NT2/D1 (cell line): ENCODE measurements at places on chromosomes 5 and 9.

DNA sequence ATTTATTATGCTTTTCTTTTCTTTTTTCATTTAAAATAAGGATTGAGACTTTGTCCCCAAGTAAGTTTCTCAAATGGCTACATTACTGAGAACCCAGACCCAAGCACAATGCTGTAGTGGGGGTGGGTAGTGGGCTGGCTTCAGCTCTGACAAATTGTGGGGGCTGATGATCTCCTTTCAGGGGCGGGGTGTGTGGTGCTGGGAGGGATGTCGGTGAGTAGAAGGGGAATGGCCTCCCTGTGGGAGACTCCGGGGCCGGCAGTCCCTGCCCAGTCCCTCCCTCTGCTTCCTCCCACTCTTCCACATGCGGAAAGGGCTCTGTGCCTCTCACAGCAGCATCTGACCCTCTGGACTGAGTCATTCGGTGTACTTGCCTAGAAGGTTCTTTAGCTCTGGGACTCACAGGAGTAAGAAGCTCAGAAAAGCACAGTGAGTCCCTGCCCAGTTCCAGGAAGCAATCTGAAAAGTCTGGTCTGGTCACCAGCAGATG, 14.3 kb downstream of the CD180 start:
- no peak for DNase-seq

DNA sequence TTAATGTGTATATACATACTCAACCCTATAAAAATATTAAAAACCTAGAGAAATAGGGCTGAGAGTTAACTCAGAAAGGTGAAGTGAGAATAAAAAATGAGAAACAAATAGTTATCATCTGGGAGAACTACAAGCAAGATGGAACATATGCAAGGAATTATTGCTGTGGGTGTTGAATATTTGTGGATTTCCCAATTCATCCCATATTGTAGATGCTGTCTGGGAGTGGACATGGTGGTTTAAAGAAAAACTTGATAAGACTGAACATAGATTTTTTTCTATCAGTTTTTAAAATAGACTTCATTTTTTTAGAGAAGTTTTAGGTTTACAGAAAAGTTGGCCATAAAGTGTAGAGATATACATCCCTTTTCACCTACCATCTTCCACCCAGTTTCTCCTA, 263.5 kb downstream of the SPATA31D1 start:
- DNase-seq: no peak

DNA sequence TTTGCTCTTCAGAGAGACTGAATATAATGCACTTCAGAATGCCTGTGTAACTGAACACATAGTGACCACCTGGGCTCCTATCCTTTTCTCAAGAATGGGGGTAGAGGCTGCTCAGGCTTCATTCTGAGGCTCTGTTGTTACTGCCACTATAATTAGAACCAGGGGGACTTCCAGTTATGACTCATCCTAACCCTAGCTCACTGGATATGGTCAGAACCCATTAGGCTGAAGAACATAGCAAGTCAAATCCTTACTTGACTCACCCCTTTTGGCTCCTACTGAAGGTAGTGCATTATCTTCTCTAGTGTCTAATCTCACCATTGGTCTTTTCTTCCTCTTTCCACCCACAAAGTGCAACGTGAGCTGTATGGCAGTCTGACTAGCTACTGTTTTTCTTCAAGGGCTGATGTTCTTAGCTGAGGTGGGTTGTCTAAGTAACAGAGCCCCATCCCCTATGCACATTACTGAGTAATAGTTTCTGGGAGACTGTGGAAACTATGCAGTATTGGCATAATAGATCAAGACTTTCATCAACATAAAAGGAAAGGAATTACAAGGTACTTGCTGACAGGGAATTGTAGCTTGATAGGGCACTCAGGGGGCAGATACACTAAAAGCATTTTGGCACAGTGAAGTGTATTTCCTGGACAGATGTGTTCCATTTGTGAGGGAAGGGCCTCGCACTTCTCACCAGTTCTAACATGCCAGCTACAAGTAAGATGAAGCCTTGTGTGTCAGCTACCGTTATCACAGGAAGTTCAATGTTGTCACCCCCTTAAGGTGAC, 431.0 kb upstream of the MEF2C start:
- DNase-seq: no peak

DNA sequence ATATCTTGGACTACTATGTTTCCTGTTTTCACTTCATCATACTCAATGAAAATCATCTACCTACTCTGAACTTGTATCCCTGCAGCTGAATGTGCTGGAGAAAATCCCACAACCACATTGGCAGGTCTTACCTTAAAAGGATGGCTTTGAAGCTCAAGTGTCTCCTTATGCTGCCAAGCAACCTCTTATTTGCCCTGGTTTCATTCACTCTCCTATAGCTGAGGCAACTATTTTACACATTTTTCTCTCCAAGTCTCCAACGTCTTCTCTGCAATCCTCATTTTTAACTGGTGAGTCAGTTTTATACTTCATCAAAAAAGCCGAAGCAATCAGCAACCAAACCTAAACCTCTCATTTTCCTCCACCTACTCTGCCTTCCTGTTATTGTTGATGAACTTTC, 49.7 kb downstream of the POU4F3 start:
- no peak for DNase-seq

DNA sequence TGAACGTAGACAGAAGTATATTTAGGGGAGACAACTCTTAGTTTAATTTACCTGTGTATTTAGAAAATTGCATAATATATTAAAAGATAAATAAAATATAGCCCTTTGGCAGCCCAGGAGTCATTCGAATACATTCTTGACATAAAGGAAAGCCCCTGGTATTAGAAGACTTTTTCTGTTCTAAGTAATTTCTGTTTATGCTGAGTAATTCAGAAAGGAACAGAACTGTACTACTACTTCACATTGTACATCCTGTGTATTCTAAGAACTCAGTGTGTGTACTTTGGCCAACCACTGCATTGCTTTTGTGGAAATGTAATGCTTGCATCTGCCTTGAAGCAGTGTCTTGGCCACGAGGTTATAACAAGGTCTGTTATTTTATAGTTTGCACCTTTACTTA, 136.4 kb downstream of the KDM4C start:
- DNase-seq: no peak

DNA sequence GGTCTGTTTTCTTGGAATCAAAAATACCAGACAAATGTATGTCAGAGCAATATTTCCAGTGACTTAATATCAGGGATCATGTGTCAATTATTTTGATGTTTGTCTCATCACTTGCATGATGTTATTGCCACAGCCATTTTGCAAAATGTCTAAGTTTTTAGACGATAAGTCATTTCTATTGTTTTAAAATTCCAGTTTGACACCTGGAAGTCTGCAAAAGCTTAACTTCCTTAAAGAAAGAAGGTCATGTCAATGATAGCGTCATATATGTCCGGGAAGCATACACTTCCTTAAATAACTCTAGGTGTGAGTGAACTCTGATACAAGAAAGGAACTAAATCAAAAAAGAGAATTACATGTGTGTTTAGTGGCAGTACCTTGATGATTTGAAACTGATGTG, 259.5 kb downstream of the EDIL3 start:
- no peak for DNase-seq

GRCh38 chr5:172420235-172420939, 33.9 kb downstream of the SH3PXD2B start:
- DNase-seq: no peak

DNA sequence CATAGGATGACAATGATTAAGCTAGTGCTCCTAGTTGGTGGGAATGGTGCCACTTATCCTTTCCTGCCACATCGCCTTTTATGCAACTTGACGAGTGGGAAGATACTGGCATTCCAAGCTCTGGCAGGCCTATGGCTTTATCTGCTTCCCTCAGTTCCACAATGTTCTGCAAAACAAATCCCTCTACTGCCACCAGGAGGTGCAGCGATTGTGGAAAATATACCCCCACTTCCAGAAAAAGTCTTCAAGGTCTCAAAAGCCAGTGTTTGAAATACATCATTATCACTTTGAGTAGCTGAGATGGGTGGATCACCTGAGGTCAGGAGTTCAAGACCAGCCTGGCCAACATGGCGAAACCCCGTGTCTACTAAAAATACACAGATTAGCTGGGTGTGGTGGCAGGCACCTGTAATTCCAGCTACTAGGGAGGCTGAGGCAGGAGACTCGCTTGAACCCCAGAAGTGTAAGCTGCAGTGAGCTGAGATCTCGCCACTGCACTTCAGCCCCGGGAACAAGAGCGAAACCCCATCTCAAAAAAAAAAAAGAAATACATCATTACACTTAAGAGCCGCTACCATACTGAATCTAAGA, 3.4 kb downstream of the CLINT1 start:
- peak; percentile 51 for DNase-seq

DNA sequence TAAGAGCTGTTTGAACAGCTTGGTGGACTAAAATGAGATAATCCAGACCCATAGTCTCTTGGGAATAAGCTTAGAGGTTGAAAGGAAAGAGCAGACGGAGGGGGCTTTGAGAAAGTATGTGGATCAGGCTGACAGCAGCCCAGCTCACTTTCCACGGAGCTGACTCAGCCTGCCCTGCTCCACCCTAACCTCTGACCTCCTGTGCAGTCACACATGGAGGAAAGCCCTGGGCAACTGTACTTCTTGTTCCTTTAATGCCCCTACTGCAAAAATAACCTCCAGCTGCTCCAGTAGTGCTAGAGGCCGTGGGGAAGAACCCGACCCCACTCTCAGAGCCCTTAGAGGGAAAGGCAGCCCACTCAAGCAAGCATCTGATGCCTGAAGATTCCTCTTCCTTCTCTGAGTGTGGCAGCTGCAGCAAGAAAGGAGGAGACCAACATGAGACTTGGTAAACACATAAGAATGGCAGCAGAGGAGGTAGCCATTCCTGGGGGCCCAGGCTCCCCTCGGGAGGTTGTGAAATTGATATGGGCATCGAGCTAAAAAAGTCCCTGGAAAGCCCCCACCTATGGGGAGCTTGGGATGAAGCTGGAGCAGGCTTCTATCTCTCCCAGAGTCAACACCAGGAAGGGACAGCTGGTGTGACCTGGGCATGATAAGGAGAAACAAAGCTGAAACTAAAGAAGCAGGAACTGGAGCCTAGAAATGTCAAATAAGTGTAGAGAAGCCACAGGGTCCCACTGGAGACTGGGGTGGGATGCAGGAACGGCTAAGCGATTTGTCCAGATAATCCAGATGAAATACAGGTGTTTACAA, 204.3 kb downstream of the PIK3R1 start:
- DNase-seq: no peak

DNA sequence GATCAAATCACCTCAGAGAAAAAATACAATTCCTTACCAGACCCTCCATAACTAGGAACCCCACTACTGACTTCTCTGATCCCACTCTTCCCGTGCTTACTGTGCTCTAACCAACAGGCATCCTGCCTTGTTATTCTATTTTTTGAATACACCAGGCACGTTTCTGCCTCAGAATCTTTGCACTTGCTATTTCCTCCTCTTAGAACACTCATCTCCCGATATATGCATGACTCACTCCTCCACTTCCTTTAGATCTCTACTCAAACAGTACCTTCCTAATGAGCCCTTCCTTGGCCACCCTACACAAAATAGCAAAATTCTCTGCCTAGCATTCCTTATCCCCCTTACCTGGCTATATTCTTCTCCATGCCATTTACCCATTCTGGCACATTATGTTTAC, 43.9 kb downstream of the MAPKAP1 start:
- no peak for DNase-seq

DNA sequence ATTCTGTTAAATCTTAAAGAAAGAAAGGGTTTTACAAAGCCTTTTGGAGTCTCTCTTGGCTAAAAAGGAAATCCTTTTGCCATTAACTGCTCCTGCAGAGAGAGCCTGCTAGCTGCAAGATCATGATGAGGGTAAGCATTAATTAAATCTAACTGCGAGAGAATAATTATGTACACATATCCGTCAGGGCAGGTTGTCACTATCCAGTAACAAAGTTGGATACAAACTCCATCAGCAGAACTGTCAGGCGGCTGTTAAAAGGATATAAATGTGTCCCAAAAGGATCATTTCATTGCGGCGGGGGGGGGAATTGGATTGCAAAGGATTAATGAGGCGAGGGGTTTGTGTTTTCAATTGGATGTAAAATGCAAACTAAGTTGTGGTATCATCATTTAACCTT, 289.3 kb downstream of the ASTN2 start:
- DNase-seq: no peak

GRCh38 chr5:9294793-9295465, 250.9 kb downstream of the SEMA5A start:
- peak; percentile 36 for DNase-seq

DNA sequence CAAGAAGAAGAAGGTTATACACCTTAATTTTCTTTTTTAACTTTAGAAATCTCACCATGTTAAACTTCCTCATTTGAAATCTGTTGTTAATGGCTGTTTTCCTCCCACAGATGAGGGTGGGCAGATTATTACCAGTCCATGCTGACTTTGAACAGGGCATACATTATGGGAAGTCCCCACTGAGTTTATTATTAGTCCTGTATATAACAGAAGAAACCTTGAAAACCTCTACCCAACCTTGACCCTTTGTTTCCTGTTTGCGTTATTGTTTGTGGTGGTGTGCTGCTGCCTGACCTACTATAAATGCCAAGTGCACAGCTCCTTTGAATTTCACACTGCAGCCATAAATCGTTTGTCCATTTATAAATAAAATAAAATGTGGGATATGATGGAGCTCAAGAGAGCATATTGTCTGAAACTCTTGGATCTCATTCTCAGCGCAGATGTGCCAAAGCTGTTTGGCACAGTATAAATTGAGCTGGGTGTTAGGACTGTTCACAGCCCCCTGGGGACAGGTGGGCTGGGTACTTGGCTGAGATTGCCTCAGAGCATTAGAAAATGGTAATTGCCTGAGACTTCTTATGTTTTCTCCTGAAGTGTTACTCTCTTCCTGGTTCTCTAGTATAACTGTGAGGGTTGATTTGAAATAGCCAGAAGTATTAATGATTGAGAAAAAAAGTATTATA, 139.6 kb downstream of the SPATA31D1 start:
- DNase-seq: no peak

GRCh38 chr9:72818385-72818784, 134.5 kb downstream of the ALDH1A1 start:
- no peak for DNase-seq

GRCh38 chr5:108998216-108998615, 250.5 kb downstream of the FER start:
- DNase-seq: no peak

DNA sequence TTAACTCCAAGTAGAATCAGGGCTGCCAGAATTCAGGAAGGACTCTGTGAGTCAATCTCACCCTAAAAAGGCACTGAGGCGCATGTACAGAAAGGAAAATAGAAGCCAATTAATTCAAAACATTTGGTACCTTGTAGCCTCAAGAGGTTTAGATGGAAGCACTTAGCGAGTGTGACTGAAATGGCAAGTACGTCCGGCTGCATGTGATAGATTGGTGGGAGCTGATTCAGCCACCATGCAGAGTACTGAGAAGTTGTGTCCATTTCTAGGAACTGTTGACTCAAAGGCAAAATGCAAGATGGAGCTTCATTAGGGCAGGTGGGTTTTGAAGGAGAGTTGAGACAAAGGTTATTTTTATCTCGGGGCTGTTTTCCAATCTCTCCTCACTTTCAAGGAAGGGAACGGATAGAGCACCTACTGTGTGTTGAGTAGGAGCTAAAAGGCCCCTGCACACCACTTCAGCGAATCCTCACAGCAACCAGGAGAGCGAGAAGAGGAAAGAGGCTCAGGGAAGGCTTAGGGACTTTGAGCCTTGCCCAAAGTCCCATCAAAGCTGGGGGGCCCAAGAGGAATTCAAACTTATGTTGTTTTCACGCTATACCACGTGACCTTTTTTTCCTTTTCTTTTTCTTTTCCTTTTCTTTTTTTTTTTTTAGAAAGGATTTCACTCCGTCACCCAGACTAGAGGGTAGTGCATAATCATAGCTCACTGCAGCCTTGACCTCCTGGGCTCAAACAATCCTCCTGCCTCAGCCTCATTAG, 34.6 kb upstream of the CPEB4 start:
- no peak for DNase-seq
